CD4-positive, alpha-beta T cell treated with Interleukin-4 for 4 hours (primary cell): ENCODE measurements at places on chromosomes 6 and 20.

DNA sequence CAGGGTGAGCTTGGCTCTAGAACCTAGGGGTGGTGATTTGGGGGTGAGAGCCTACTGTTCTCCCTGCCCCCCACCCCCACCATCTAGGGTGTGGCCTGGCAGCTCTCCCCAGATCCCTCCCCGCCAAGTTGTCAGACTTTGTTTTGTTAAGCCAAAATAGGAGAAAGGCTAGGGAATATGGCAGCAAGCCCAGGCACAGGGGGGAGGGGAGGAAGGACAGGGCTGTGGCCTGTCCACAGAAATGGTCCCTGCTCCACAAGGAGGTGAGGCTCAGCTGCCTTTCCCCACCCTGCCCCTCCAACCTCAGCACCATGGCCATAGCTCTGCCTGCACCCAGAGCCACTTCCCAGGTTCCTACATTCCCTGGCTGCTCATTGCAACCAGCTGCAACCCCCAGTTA is 17.2 kb downstream of the SCUBE3 start:
- DNase-seq, result no peak

DNA sequence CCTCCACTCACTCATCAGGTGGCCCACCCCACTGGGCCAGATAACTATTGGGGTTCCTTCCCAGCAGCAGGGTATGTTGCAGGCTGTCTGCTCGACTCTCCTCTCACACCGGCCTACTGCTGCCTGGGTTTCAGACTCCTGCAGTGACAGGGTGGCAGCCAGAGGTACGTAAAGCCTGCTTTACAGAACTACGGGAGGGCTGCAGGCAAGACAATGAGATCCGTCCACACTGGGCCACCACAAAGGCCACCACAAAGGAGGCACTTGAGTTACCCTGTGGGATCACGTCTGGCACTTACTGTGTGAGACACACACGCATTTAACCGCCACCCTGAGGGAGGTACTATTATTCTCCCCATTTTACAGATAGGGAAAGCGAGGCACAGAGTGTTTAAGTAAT is 78.5 kb downstream of the NFATC2 start:
- DNase-seq, result no peak

GRCh38 chr6:22557007-22557406 is 12.4 kb upstream of the HDGFL1 start:
- DNase-seq, result no peak

- no peak for DNase-seq
These were observed 36.5 kb downstream of the ZNF217 start for GRCh38 chr20:53557130-53557529.

GRCh38 chr20:17873410-17874270 is 95.0 kb downstream of the SNX5 start:
- DNase-seq, result no peak

DNA sequence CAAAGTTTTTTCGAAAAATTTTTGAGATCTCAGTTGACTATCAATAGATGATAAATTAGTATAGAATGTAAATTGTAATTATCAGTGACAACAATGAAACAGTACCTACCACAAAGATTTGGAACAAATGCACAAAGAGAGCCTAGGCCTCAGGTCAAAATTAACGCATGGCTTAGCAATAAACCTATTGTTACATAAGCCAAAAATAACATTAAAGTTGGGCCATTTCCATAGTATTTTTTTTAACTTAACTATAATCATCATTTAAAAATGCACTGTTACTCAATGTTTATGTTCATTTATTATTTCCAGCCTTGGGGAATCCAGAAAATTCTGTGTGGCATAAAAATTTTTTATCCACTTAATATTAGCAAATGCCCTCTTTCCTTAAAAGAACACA is 117.0 kb downstream of the EPB41L2 start:
- no peak for DNase-seq

DNA sequence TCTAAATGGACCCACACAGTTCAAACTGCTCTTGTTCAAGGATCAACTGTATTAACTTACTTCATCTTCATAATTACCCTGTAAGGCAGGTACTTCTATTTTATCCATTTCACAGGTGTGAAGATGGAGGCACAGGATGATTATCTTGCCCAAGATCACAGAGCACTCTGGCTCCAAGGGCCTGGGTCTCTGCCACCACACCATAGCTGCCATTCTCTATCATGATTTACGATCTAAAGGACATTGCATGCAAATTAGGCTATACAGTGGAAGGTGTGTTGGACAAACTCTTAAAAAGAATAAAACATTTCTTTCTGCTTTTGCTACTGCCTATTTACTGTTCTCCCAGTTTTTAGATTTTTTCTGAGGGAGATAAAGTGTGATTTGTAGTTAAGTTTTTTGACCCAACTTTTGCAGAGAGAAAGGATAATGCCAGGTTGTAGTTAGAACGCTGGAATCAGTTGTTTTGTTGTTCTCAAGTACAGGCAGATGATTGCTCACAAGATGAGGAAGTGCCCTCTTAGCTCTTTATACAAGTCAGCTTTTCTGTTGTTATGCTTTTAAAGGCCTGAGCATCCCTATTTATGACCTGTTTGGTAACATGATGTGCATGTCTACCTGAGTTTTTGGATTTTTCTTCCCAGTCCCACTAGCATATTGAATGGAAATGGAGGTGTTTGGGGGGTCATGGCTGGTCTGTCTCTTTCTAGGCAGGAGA is 247.9 kb downstream of the ZFAND3 start:
- no peak for DNase-seq

- DNase-seq, result no peak
These were observed 48.3 kb downstream of the ARID1B start for GRCh38 chr6:156825475-156825874.

- DNase-seq, result peak; percentile 48
These were observed 4.4 kb downstream of the AMD1 start for GRCh38 chr6:110878751-110879522.

GRCh38 chr6:133407320-133408100 is 166.4 kb downstream of the EYA4 start:
- no peak for DNase-seq

DNA sequence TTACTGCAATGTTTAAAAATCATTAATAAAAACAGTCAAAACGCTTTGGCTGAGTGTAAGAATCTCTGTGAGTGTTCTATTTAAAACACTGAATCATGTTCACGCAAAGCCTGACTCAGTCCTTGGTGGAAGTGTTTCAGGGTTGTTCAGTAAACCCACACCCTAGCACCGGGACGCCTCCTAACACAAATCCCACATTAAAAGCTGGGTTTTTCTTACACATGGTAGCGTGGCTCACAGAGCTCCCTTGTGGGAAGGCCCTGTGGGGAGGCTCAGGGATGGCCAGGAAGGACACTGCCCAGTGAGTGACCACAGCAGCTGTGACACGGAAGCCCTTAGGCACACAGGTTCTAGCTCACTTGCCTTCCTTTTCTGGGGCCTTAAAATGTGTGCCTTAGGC is 80.2 kb downstream of the GMPR start:
- peak; percentile 49 for DNase-seq

DNA sequence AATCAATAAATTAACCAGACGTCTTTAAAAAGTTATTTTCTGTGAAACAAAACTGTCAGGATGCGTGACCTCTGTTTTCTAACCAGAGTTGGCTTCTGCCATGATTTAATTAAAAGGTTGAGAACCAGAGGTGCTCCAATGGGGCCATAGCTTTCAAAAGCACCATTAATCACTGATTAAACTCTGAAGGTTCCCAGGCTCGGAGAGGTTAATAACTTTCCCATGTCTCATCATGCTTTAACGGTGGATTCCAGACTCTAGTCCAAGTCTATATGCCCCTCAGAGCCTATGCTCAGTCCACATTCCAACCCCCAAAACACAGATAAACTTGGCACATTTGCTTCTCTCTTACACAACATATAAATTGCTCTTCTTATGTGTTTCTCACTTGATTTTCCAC is 95.5 kb downstream of the SNAP91 start:
- no peak for DNase-seq

- no peak for DNase-seq
These were observed 113.6 kb downstream of the HDGFL1 start for GRCh38 chr6:22682979-22683378.

DNA sequence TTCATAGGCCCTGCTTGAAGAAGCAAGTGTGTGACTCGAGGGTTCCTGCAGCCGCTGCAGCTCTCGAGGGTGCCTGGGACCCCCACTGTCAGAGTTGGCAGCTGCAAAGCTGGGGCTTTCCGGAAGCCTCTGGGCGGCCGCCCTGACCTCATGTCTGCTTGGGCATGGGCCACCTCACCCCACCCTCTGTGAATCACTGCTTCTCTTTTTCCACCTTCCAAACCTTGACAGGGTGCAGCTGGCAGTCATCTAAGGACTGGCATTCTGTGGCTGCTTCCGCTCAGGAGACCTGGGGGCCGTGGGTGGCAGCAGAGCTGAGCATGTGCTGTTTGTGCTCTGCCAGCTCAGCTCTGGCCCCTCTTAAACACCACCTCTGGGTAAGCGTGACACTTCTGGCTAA is 32.0 kb downstream of the ERMARD start:
- no peak for DNase-seq

- DNase-seq, result no peak
These were observed 229.8 kb downstream of the ZMYND8 start for GRCh38 chr20:47126709-47127108.

GRCh38 chr6:131923356-131923755 is 27.8 kb downstream of the CCN2 start:
- DNase-seq, result no peak
